ENCODE measurements at places on chromosomes 11 and 22. TPM values are rescaled to one million over a fixed set of nuclear protein-coding genes. Genes with fewer than 3 reads are reported as not detected.
A peak's percentile ranks its signal among the peaks of the same experiment; 100 is the strongest.

- H3K27ac ChIP-seq, result no peak overlapping the region
- DNase-seq, result no peak
- no peaks in the 10 kb centered on the region for H3K27me3 ChIP-seq
- peaks cover 33% of the 10 kb centered on the region for H3K36me3 ChIP-seq
- H3K4me3 ChIP-seq, result no peak overlapping the region
Measured at GRCh38 chr11:113831314-113831713, 44.1 kb downstream of the USP28 start.

- H3K27me3 ChIP-seq, result no peaks in the 10 kb centered on the region
- no peak for DNase-seq
- H3K4me1 ChIP-seq, result no peaks in the 10 kb centered on the region
- no peak overlapping the region for H3K4me3 ChIP-seq
Measured at GRCh38 chr11:84581083-84581482, 1046.1 kb downstream of the DLG2 start.

- no peak for DNase-seq
- no peaks in the 10 kb centered on the region for H3K36me3 ChIP-seq
- H3K4me3 ChIP-seq, result no peak overlapping the region
- no peak overlapping the region for H3K27ac ChIP-seq
- no peaks in the 10 kb centered on the region for H3K27me3 ChIP-seq
Measured at GRCh38 chr11:8138526-8138925, 30.3 kb downstream of the RIC3 start.

GRCh38 chr11:111010391-111011274 is 234.9 kb upstream of the POU2AF2 start:
- H3K4me3 ChIP-seq, result no peak overlapping the region
- DNase-seq, result no peak
- H3K4me1 ChIP-seq, result no peaks in the 10 kb centered on the region
- H3K27me3 ChIP-seq, result no peaks in the 10 kb centered on the region
- H3K36me3 ChIP-seq, result no peaks in the 10 kb centered on the region
- H3K27ac ChIP-seq, result no peak overlapping the region

- no peaks in the 10 kb centered on the region for H3K4me1 ChIP-seq
- no peaks in the 10 kb centered on the region for H3K36me3 ChIP-seq
- no peak for DNase-seq
- H3K4me3 ChIP-seq, result no peak overlapping the region
Measured at GRCh38 chr11:70725278-70725677, 326.9 kb downstream of the CTTN start.

- H3K36me3 ChIP-seq, result no peaks in the 10 kb centered on the region
- H3K4me3 ChIP-seq, result peak within 1 kb of the TSS; percentile 82
- H3K4me1 ChIP-seq, result peaks cover 37% of the 10 kb centered on the region
- no peaks in the 10 kb centered on the region for H3K27me3 ChIP-seq
- H3K27ac ChIP-seq, result peak within 1 kb of the TSS; percentile 92
Measured at GRCh38 chr11:34438529-34439507, at the start of gene CAT. CAT (plus strand) TSS chr11:34438934; CDS start chr11:34439014, 80 bp downstream.

DNA sequence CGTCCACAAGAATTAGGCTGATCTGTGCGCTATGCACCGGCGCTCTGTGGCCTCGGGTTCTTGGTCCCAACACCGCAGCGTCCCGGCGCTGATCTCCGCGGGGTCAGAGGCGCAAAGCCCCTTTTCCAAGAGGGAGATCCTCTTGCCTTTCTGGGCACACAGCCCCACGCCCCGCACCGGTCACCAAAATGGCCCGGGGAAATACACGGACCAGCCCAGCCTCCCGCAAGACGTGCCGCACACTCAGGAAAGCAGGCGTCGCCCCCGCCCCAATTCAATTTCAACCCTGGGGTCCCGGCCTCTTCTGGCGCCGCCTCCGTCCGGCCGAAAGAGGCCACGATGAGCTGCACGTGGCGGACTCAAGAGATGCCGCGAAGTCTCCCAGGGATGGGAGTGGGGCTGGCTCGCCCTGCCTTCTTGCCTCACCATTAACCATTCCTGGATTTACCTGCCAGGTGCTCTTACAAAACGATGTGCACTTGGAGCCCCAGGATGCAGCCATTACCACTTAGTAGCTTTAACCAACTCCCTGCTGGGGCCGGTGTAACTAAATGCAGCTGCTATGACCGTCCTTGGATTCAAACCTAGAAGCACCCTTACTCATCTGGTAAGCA is 10.5 kb downstream of the PIWIL3 start:
- no peak for DNase-seq
- H3K4me3 ChIP-seq, result no peak overlapping the region
- no peaks in the 10 kb centered on the region for H3K27me3 ChIP-seq

- no peak overlapping the region for H3K4me3 ChIP-seq
- no peaks in the 10 kb centered on the region for H3K27me3 ChIP-seq
- peaks cover 28% of the 10 kb centered on the region for H3K36me3 ChIP-seq
- no peak overlapping the region for H3K27ac ChIP-seq
- DNase-seq, result no peak
- H3K4me1 ChIP-seq, result no peaks in the 10 kb centered on the region
Measured at GRCh38 chr22:43998679-43999264, 25.3 kb upstream of the PARVB start.

DNA sequence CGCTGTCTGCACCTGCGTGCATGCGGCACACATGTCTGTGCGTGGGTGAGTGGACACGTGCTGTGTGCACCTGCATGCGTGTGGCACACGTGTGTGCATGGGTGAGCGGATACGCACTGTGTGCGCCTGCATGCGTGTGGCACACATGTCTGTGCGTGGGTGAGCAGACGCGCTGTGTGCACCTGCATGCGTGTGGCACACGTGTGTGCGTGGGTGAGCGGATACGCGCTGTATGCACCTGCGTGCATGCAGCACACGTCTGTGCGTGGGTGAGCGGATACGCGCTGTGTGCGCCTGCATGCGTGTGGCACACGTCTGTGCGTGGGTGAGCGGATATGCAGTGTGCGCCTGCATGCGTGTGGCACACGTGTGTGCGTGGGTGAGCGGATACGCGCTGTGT is 27.1 kb upstream of the ACR start:
- no peak overlapping the region for H3K4me3 ChIP-seq
- no peaks in the 10 kb centered on the region for H3K27me3 ChIP-seq
- H3K36me3 ChIP-seq, result no peaks in the 10 kb centered on the region
- DNase-seq, result no peak
- H3K27ac ChIP-seq, result no peak overlapping the region
- no peaks in the 10 kb centered on the region for H3K4me1 ChIP-seq

GRCh38 chr11:75583718-75584658 is 21.9 kb downstream of the SERPINH1 start:
- DNase-seq, result no peak
- H3K4me1 ChIP-seq, result peaks cover 30% of the 10 kb centered on the region
- H3K36me3 ChIP-seq, result no peaks in the 10 kb centered on the region
- peak overlapping the region; percentile 99 for H3K27ac ChIP-seq
- H3K4me3 ChIP-seq, result peak overlapping the region; percentile 75

- H3K4me3 ChIP-seq, result no peak overlapping the region
- H3K36me3 ChIP-seq, result no peaks in the 10 kb centered on the region
- no peak for DNase-seq
Measured at GRCh38 chr11:77112641-77113381, 10.2 kb downstream of the OMP start.

- H3K36me3 ChIP-seq, result no peaks in the 10 kb centered on the region
- no peaks in the 10 kb centered on the region for H3K27me3 ChIP-seq
- no peak overlapping the region for H3K27ac ChIP-seq
- no peak overlapping the region for H3K4me3 ChIP-seq
Measured at GRCh38 chr11:36034551-36035331, 90.9 kb downstream of the LDLRAD3 start.

DNA sequence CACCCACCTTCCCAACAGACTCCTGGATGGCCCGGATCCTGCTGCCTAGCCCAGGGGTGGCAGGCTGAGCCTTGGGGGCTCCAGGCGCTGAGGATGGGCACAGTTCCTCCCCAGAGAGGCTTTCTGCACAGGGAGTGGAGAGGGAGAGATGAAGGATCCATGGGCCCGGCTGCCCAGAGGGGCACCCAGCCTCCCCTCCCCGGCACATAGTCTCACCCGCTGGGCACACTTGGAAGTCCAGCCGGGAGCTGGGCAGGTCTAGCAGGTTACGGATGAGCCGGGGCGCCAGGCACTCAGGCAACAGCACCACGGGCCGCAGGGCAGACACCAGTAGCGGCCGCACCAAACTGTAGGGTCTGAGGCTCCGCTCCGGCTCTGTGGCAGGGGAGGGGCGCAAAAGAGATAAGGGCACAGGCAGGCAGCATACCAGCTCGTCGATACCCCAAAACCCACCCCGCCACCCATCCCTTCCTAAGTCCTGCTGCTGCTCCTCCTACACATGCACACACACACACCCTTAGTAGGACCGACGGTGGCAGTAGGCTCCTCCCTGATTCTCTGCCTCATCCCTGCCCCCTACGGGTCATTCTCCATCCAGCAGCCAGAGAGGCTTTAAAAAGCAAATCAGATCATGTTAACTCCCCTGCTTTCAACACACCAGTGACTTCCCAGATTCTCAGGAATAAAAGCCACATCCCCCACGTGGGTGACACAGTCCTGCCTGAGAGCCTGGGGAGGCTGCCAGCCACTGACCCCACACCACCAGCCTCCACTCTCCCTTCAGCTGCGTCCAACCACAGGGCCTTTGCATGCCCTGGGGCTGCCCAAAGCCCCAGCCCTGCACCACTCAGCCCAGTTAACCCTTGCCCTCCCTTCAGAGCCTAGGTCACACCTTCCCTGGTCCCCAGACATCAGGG is 6.5 kb upstream of the MFNG start:
- H3K27ac ChIP-seq, result no peak overlapping the region
- no peak for DNase-seq
- no peak overlapping the region for H3K4me3 ChIP-seq
- H3K4me1 ChIP-seq, result no peaks in the 10 kb centered on the region

DNA sequence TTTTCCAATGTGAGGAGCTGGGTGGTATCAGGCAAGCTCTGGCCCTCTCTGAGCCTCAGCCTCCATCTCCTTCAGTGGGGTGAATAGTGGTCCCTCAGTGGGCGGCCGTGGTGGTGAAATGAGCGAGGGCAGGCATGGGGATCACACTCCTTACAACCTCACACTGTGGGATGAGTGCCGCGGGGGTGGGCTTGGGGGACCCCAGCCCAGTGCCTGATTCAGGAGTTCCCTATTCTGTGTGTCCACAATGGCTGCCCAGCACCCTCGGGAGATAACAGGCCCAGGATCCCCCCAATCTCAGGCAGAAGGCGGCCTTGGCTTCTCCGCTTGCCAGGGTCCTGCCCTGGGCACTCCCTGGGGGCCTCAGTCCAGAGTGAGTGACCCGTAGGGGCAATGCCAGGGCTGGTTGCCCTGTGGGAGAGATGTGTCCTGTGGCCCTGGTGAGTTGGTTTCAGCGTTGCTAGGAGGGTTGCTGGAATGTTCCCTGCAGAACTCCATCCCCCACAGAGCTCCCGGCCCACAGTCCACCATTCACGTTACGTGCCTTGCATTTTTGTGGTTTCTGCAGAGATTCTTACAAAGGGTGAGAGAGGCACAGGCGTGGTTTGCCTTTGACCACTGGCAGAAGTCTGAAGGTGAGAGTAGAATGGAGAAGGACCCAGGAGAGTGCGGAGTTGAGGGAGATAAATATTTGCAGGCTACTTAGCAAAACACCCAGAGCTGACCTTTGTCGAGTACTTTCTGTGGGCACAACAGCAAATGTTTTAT is 2.9 kb downstream of the ALDH3B1 start:
- no peaks in the 10 kb centered on the region for H3K36me3 ChIP-seq
- H3K27me3 ChIP-seq, result no peaks in the 10 kb centered on the region
- H3K4me3 ChIP-seq, result no peak overlapping the region
- H3K27ac ChIP-seq, result peak overlapping the region; percentile 85
- peaks cover 85% of the 10 kb centered on the region for H3K4me1 ChIP-seq
- DNase-seq, result no peak

- no peak for DNase-seq
- H3K27me3 ChIP-seq, result no peaks in the 10 kb centered on the region
- no peak overlapping the region for H3K4me3 ChIP-seq
- no peaks in the 10 kb centered on the region for H3K4me1 ChIP-seq
Measured at GRCh38 chr22:48639896-48640748, 1187.6 kb downstream of the BRD1 start.

DNA sequence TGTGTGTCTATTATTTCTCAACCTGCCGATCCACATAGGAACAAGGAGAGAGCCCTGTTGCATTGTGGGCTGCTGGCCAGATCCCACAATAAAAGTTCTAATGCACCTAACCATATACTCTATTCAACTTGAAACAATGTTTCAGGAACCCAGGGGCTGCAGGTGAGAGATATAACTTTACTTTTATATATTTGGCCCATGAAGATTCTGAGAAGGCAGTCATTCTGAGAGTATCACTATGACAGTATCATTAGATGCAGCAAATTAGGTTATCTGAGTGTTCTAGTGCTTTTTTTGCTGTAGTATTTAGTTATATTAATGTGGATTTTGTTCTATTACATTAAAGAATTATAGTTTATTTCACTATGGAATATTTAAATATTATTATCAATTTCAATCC is 655.1 kb upstream of the ARHGAP42 start:
- H3K27ac ChIP-seq, result no peak overlapping the region
- no peaks in the 10 kb centered on the region for H3K27me3 ChIP-seq
- H3K4me3 ChIP-seq, result no peak overlapping the region
- no peaks in the 10 kb centered on the region for H3K36me3 ChIP-seq
- DNase-seq, result no peak
- no peaks in the 10 kb centered on the region for H3K4me1 ChIP-seq

DNA sequence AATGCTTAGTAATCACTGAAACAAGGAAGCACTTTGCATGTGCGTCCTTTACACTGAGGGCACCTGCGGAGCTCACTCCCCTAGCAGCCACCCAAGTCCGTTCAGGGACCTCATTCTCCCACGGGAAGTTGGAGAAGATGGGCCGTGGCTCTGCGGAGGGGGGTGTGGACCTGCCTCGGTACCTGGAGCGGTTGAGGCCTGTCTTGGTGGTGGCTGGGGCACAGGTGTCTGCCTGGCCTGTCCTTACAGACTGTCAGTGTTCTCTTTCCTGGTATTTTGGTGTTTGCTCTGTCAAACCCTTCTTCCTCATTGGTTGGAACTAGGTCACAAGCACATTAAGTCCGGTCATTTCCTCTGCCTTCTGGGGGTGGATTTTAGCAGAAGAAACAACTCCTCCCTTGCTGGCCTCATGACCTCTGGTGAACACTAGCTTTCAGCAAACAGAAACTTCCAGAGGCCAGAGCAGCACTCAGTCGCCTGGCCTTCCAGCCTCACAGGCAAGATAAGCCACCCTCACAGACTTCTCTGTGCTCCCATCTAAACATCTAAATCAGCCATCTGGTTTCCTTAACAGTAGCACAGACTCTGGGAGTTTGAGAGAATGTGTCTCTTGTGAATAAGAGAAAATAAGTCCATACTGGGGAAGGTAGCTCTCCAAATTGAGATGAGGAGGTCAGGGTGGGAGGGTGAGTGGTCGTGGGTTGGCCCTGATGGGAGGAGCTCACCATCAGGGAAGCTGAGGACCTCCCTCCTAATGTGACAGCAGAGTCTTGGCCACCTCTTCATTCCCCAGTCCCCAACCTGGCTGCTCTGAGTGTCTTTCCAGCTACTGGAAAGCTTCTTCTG is 8.6 kb downstream of the SNAP29 start:
- H3K4me3 ChIP-seq, result no peak overlapping the region
- H3K36me3 ChIP-seq, result no peaks in the 10 kb centered on the region
- no peaks in the 10 kb centered on the region for H3K27me3 ChIP-seq
- peak overlapping the region; percentile 81 for H3K27ac ChIP-seq
- H3K4me1 ChIP-seq, result peaks cover 60% of the 10 kb centered on the region

TMEM123 gene
- total RNA-seq, result 156 TPM

CASP5 gene
- total RNA-seq, result not detected

TMPRSS6 gene
- total RNA-seq, result not detected

JAM3 gene
- total RNA-seq, result 31.7 TPM

GPHA2 gene
- not detected for total RNA-seq

ARRB1 gene
- 33.1 TPM for total RNA-seq

Measured in vagina (tissue), 2 donors.